ENCODE measurements at places on chromosomes 7 and 10. TPM values are rescaled to one million over a fixed set of nuclear protein-coding genes. Genes with fewer than 3 reads are reported as not detected.
A peak's percentile ranks its signal among the peaks of the same experiment; 100 is the strongest.

JAKMIP3 gene
- 0.27 TPM for total RNA-seq

FXYD4 gene
- total RNA-seq: 0.44 TPM

RAMP3 gene
- total RNA-seq: 6.2 TPM

DNA sequence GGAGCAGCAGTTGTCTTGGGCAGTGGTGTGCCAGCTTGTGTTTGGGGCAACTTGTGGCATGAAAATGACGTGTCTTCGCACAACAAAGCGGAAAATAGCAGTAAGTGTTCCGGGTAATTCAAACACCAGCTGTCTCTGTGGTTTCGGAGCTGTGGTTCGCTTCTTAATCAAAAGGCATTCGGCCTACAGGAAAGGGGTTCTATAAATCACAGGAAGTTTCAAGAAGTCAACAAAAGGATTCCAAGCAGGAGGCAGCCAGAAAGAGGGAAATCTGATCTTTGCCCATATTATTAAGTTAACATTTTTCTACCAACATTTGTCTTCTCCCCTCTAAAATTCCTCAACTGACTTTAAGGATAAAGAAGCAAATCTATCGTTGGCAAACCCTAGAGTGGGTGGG is 353.4 kb downstream of the FGFR2 start:
- H3K4me1 ChIP-seq: no peaks in the 10 kb centered on the region
- no peak for DNase-seq
- H3K36me3 ChIP-seq: no peaks in the 10 kb centered on the region
- H3K27ac ChIP-seq: no peak overlapping the region

DNA sequence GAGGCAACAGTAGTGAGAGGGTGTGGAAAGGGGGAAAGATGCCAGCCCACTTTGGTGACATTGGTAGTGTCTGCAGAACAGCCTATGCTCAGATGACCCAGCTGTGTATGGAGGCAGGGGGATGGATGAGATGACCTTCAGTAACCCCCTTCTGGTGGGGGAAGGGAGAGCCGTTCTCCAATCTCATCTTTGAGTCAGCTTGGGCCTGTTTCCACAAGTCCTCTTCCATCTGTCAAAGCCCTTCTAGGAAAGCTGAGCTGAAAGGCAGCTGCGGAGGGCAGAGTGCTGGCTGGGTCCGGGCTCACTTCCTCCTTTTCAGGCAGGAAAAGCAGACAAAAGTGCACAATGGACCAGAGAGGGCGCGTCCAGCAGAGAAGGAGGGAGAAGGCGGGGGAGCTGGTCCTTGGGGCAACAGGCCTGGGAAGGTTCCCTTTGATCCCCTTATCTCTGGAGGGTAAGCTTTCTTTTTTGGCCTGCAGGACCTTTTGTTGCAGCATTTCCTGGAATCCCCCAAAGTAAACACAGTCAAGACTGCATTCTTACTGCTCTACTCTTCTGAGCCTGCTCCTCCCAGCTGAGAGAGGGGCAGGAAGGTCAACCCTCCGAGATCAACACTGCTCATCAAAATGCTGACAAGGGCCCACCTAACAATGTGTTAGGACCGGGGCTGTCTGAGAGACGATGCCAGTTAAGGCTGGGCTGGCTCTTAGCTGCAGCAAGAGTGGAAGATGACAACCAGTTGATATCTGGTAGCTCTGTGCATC is 1.2 kb upstream of the LRMDA start:
- peaks cover 19% of the 10 kb centered on the region for H3K4me1 ChIP-seq
- peak overlapping the region; percentile 47 for H3K27ac ChIP-seq
- no peak overlapping the region for H3K4me3 ChIP-seq

DNA sequence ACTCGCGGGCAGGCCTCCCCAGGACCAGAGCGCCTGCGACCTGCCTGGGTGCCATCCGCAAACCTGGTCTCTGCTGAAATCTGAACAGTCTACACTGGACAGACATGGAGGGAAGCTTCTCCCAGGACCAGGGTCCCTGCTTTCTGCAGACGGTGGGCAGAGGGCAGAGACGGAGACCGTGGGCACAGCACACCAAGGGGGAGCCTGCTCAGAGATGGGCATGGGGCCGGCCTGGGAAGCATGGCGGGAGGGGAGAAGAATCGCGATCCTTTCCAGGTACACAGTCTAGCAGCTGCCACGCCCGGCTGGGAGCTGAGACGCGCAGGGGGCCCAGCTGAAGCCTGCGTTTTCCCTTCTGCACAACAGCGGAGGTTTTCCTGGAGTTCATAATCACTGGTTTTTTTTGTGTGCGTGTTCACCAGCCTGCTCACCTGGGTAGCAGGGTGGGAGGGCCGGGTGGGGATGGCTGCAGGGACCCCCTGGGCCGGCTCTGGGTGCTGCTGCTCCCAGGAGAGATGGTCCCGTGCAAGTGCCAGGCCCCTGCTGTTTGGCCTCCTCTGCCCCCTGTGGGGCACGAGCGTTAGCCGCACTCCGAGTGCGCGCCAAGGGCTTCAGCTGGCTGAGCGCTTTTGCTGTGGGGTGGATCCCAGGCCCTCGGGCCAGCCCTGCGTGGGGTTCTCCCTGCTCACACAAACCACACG is 448.8 kb downstream of the DNAJB6 start:
- DNase-seq: no peak
- H3K4me1 ChIP-seq: peaks cover 19% of the 10 kb centered on the region
- no peaks in the 10 kb centered on the region for H3K36me3 ChIP-seq
- H3K4me3 ChIP-seq: no peak overlapping the region
- no peaks in the 10 kb centered on the region for H3K27me3 ChIP-seq

DNA sequence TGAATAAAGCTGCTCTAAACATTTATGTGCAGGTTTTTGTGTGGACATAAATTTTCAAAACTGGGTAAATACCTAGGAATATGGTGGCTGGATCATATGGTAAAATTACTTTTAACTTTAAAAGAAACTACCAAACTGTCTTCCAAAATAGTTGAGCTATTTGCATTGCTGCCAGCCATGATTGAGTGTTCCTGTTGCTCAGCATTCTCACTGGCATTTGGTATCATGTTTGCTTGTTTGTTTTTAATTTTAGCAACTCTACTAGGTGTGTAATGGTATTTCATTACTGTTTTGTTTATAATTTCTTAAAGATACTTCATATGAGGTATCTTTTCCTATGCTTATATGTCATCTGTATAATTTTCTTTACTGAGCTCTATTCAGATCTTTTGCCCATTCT is 143.2 kb downstream of the POLR1F start:
- H3K36me3 ChIP-seq: no peaks in the 10 kb centered on the region
- H3K27ac ChIP-seq: no peak overlapping the region
- H3K27me3 ChIP-seq: no peaks in the 10 kb centered on the region
- no peak for DNase-seq
- H3K4me3 ChIP-seq: no peak overlapping the region

Data from muscle of leg (tissue), 16 donors.